ENCODE measurements at places on chromosomes 2 and 18.

DNA sequence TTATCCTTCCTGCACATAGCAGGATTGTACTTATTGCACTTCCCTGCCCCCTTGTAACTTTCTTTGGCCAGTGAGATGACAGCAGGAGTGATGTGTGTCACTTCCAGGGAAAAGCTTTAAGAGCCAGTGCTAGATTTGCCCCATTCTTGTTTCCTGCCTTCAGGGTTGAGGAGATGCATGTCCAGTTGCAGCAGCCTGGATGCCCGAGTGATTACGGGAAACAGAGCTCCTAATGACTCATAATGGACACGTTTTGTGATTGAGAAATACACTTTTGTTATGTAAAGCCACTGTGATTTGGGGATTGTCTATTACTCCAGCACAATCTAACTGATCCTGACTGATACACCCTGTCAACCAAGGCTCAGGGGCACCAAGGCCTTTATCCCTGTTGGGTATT is 5.0 kb upstream of the TET3 start:
- peak; percentile 91 for DNase-seq
- H3K27me3 ChIP-seq: no peaks in the 10 kb centered on the region
- no peak overlapping the region for H3K4me3 ChIP-seq
- H3K4me1 ChIP-seq: peaks cover 7% of the 10 kb centered on the region

DNA sequence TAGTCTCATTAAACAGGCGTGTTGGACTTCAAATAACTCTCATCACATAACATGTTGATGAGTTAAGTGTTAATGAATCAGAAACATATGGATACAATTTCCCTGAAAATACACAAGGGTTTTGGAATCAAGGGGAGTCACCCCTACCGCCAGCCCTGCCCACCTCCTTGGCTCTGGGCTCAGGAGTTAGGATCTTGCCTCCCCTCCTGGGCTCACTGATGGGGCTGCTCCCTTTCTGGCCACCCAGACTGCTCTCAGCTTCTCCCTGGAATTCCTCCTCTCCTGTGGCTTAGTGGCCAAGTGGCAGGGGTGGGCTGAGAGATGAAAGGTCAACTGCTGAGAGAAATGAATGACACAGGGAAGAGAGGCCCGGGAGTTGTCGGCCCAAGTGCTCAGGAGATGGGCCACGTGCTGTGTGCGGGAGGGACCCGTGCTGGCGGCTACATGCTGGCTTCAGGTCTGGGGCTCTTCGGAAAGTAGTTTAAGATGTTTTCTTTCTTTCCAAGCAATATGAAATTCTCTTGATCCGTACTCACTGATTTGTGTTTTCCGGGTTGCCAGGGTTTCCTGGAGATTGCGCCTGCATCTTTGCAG is 55.8 kb upstream of the TNP1 start:
- H3K27ac ChIP-seq: no peak overlapping the region
- DNase-seq: no peak
- H3K4me3 ChIP-seq: no peak overlapping the region
- H3K27me3 ChIP-seq: no peaks in the 10 kb centered on the region
- no peaks in the 10 kb centered on the region for H3K4me1 ChIP-seq

DNA sequence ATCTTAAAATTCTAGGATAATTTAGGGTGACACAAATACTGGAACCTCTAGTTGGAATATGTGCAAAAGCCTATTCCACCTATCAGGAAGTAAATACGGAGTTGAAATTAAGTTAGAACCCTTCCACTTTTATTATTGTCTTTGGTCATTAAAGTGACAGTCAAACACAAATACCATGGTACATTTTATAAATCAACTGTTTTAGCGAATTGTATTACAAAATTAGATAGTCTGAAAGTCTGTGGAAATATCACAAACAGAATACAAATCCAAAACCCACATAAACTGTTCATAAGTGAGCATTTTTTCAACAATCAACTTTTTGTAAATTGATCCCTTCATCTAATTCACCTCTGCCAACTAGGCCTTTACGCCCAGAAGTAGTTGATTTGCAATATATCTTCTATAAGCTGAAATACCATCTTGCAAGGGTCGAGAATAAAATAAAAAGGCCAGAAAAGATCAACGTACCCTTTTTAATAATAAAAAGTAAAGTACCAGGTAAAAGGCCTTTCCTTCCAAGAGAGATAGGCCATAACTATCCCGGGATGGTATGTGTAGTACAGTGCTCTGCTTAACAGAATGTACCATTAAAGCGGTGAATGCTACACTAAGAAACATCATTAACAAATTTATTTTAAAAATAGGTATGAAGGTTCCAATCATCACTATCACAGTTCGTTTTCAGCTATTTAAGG is 1.3 kb downstream of the USP34 start:
- no peaks in the 10 kb centered on the region for H3K4me1 ChIP-seq
- H3K4me3 ChIP-seq: peak overlapping the region; percentile 93
- peak overlapping the region; percentile 59 for H3K27ac ChIP-seq
- H3K36me3 ChIP-seq: no peaks in the 10 kb centered on the region
- DNase-seq: peak; percentile 41

GRCh38 chr2:98324181-98324580 is 22.1 kb upstream of the CNGA3 start:
- no peaks in the 10 kb centered on the region for H3K27me3 ChIP-seq
- H3K4me3 ChIP-seq: no peak overlapping the region
- H3K4me1 ChIP-seq: no peaks in the 10 kb centered on the region
- peak; percentile 54 for DNase-seq

DNA sequence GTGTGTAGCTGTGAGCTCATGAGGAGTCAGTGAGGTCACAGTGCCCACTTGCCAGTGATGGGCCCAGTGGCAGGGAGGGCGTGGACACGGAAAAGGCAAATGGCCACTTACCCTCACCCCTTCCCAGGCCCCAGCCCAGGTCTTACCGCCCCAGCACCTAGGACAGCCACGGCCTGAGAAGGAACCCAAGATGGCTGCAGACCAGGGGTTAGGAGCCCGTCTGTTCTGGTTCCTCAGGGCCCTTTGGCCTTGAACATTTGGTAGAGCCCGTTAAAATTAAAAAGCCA is 74.1 kb downstream of the EMX1 start:
- no peaks in the 10 kb centered on the region for H3K4me1 ChIP-seq
- no peak overlapping the region for H3K27ac ChIP-seq

DNA sequence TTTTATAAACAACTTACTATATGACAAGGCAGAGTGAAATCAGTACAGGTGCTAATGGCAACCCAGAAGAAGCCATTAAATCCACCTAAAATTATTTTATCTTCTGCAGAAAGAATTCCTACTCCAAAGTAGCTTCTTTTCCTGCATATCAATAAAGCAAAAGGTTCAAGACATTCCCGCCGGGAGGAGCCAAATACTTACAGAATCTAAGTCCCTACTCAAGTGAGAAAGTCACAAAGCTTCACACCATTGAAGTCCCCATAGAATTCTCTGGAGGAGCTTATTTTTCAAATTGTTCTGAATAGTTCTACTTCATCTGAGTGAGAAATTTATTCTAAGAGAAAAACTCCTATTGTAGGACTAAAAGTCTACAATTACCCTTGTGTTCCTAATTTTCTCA is 233.7 kb upstream of the HNRNPA3 start:
- no peak overlapping the region for H3K4me3 ChIP-seq
- no peaks in the 10 kb centered on the region for H3K4me1 ChIP-seq
- DNase-seq: no peak
- H3K27ac ChIP-seq: no peak overlapping the region

DNA sequence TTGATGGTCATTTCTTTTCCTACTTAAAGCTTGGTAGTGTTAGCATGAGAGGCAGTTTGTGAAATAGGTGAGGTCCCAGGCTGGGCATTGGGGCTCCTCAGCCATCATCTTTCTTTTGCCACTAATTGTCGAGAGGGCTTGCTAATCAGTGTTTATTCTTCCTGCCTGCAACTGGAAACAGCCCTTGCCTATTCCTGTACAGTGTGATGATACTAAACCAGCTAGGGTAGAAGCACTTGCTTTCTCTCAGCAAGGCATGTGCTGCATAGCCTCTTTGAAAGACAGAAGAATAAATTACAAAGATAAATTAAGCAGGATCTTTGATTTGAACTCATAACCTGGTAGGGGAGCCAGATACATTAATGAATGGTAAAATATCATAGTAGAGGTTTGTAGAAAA is 16.6 kb upstream of the GPBAR1 start:
- H3K27ac ChIP-seq: no peak overlapping the region
- no peaks in the 10 kb centered on the region for H3K27me3 ChIP-seq
- DNase-seq: no peak
- no peak overlapping the region for H3K4me3 ChIP-seq
- peaks cover 22% of the 10 kb centered on the region for H3K36me3 ChIP-seq

DNA sequence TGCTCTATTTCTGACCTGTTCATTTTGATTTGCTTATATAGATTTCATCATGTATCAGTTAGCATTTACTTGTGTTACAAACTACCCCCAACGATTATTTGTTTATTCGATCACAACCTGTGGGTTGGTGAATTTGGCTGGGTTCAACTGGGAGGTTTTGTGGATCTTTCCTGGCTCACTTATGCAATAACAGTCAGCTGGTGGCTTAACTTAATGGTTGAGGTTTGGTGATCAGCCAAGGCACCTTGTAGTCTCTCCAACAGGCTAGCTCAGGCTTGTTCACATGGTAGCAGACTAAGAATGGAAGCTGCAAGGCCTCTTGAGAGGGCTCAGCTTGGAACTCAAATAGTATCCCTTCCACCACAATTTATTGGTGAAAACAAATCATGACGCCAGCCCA is 5.4 kb upstream of the PUM2 start:
- no peaks in the 10 kb centered on the region for H3K36me3 ChIP-seq
- H3K27ac ChIP-seq: no peak overlapping the region
- no peaks in the 10 kb centered on the region for H3K27me3 ChIP-seq
- peak; percentile 95 for DNase-seq
- peaks cover 5% of the 10 kb centered on the region for H3K4me1 ChIP-seq

DNA sequence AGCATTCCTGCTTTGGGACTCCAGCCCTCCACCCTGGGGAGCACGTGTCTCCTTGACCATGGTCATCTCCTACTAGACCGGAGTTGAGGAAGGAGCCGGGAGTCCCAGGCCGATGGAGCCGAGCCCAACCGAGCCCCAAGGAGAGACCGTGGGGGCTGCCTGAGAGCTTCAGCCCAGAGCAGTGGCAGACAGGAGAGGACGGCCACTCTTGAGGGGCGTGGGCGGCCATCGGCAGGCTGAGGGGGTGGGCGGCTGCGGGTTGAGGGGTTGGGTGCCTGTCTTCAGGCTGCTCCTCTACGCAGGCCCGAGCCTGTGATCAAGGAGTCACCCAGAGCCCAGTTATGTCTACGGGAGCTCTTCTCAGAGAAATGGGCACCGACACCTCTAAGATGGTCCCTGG is 158.7 kb downstream of the PXDN start:
- H3K4me1 ChIP-seq: no peaks in the 10 kb centered on the region
- no peak overlapping the region for H3K27ac ChIP-seq
- no peak overlapping the region for H3K4me3 ChIP-seq
- no peaks in the 10 kb centered on the region for H3K27me3 ChIP-seq
- no peaks in the 10 kb centered on the region for H3K36me3 ChIP-seq
- DNase-seq: no peak

DNA sequence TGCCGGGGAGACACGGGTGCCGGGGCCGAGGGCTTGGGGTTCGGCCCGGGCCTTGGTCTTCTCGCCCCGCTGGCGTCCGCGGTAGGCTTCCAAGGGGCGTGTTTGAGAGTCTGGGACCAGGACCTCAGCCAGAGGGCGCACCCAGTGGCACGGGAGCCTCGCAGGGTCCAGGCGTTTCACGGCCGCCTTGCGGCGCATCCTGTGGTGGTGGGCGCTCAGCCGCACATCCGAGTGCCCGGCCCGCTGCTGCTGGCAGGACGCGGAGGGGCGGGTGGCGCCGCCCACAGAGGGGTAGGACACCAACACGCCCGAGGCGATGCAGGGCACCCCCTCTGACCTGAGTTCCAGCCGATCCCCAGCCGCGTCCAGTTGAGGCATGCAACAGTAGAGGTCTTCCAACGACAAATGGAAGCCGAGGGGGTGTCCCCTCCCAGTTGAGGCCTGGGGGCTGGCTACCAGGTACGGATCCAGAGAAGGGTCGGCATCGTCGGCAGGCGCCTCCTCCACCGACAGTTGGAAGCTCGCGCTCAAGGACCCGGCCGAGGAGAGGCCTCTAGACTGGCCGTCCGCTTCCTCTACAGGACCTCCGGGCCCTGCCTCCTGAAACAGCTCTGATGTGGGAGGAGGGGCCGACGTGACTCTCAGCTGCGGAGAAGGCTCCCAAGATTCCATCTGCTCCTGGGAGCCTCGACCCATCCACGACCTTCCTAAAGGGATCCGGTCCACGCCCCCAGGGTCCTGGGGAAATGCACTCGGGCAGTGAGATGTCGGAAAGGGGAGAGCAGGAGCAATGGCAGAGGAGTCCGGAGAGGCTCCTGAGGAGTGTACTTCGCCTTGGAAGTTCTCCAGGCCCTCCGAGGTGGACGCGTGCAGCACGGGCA is 6.3 kb downstream of the C2orf81 start:
- peak; percentile 26 for DNase-seq
- H3K4me3 ChIP-seq: peak overlapping the region; percentile 7
- H3K27me3 ChIP-seq: no peaks in the 10 kb centered on the region
- peak overlapping the region; percentile 8 for H3K27ac ChIP-seq
- no peaks in the 10 kb centered on the region for H3K36me3 ChIP-seq

DNA sequence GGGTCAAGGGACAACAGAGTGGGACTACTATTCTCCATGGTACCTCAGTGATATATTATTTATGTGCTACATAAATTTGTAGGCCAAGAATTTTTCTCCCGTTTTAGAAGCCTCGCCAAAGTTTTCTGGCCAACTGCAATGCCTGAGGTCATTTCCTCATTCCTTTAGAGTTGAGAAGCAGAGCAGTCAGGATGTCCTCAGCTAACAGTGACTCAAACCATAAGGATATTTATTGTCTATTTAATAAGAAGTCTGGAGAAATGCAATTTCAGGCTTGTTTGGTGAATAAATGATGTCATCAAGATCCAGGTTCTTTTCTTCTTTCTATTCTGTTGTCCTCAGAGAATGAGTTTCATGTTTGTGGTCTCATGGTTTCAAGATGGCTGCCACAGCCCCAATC is 91.0 kb downstream of the ADCYAP1 start:
- DNase-seq: peak; percentile 93
- no peaks in the 10 kb centered on the region for H3K36me3 ChIP-seq
- no peak overlapping the region for H3K27ac ChIP-seq
- no peaks in the 10 kb centered on the region for H3K4me1 ChIP-seq

DNA sequence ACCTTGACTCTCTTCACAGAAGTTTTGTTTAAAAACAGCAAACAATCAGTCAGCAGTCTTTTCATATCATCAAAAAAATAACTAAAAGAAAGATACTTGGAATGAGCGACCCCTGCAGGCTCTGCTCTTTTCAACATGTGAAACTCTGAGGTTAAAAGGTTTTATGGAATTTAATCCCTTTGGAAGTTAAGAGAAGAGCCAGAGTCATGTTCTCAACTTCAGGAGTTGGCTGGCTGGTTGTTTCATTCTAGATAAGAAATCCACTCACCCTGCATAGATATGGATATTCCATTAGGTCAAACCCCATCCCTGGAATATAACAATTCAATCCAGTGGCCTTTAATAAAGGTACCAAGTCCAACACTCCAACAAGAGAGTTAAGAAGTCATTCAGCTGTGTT is 115.6 kb upstream of the RMDN2 start:
- peaks cover 10% of the 10 kb centered on the region for H3K4me1 ChIP-seq
- no peak overlapping the region for H3K4me3 ChIP-seq
- H3K27me3 ChIP-seq: no peaks in the 10 kb centered on the region
- H3K36me3 ChIP-seq: no peaks in the 10 kb centered on the region
- peak; percentile 50 for DNase-seq

GRCh38 chr18:74153377-74153776 is 5.1 kb downstream of the TIMM21 start:
- no peaks in the 10 kb centered on the region for H3K27me3 ChIP-seq
- no peak overlapping the region for H3K27ac ChIP-seq
- no peak overlapping the region for H3K4me3 ChIP-seq
- DNase-seq: peak; percentile 6
- H3K4me1 ChIP-seq: no peaks in the 10 kb centered on the region
- H3K36me3 ChIP-seq: peaks cover 6% of the 10 kb centered on the region

Data from fibroblast of lung (primary cell).